ENCODE measurements at places on chromosomes 5 and 9.
A peak's percentile ranks its signal among the peaks of the same experiment; 100 is the strongest.

GRCh38 chr5:53133020-53133419 lies 23.5 kb upstream of the MOCS2 start:
- DNase-seq = no peak

DNA sequence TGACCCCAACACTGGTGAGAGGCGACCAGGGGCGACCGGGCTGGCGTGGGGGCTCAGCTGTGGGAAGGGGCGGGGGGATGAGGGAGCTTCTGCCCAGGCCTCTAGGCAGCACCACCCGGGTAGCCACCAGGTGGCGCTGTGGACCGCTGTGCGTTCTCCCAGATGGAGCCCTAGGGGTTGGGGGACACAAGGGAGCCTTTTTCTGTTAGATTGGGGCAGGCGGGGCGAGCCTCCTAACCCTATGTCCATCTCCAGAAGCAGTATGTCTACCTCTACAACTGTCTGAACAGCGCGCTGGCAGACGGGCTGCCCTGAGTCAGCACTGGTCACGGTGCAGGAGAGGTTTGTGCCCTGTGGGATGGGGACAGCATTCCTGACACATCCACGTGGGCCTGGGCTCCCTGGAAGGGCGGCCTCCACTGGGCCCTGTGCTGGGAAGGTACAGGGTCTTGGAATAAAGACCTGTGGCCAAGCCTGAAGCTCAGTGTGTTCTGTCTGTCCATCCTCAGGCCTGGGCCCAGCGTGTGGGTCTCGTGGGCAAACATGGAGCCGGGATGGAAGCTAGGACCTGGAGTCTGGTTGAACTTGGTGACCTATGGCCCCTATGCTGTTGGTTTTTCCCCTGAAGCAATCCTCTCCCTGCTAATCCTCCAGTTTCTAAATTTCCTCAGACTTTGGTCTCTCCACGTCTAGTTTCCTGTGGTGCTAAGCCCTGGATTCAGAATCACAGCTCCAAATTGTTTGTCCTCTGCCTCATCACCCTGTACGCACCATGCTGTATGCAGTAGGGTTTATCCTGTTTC lies 23.1 kb upstream of the SPTLC1 start:
- DNase-seq = peak; percentile 84

DNA sequence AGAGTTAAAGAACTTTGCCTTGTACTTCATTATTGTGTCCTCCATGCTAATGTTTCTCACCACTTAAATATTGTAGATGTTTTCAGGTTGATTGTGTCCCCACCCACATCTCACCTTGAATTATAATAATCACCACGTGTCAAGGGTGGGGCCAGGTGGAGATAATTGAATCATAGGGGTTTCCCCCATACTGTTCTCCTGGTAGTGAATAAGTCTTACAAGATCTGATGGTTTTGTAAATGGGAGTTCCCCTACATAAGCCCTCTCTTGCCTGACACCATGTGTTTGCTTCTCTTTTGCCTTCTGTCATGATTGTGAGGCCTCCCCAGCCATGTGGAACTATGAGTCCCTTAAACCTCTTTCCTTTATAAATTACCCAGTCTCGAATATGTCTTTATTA lies 248.3 kb downstream of the FBXL7 start:
- no peak for DNase-seq

- peak; percentile 42 for DNase-seq
These were observed 174.7 kb downstream of the NR3C1 start for GRCh38 chr5:143228597-143229293.

DNA sequence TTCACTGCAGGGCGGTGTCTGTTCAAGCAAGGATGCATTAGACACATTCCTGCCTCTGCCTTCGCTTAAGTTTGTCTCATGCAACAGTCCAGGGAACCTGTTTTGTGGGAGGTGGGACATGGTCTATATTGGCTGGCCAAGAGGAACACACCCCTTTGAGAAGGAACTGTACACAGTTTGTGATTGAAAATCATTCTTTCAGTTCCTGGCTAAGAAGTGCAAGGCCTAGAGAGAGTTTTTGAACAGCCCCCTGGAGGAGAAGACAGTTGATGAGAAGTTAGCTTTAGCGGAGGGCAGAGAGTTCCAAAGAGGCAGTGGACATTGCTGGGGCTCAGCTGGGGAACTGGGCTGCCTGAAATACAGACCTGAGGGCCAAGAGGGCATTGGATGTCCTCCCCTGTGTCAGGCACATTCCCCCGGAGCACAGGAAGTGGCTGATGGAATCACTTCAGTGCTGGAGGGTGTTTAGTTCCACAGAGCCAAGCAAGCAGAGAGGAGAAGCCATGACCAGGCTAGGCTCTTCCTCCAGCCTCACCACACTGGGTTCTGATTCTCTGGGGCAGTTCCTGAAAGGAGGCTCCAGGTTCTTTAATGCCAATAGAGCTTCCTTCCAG lies 66.6 kb downstream of the RGS3 start:
- no peak for DNase-seq

DNA sequence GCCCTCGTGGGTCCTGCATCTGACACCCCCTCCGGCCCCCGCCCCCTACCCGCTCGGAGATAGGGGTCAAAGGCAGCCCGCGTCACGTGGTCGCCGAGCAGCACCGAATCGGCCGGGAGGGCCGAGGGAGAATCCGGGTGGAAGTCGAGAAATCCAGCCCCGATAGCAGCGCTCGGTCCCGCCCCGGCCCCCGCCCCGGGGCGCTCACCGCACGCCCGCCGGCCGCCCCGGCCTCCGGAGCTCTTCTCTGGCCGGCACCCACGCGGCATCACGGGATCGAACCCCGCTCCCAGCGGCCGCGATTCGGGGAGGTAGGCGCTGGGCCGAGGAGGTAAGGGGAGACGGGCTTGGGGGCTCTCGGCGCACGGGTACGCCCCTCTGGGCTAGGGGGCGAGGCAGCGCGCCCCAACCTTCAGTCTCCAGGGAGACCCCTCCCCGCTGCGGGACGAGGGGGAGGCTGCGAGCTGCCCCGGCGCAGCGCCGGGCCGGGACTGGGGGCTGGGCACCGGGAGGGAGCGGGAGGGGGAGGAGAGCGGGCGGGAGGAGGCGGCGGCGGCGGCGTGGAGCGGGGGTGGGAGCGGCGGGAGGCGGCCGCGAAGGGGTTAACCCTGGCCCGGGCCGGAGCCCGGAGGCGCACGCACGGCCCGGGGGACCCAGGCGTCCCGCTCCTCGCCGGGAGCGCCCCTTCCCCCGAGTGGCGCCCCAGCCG lies 22.1 kb upstream of the NDST1 start:
- peak; percentile 49 for DNase-seq

- DNase-seq = no peak
These were observed 38.2 kb upstream of the LPAR1 start for GRCh38 chr9:111076519-111076918.

GRCh38 chr5:11182441-11183080 lies 421.5 kb upstream of the DAP start:
- no peak for DNase-seq

GRCh38 chr5:150540615-150541396 lies 32.9 kb downstream of the NDST1 start:
- DNase-seq = no peak

GRCh38 chr5:16580382-16580781 lies 36.4 kb downstream of the RETREG1 start:
- DNase-seq = no peak

DNA sequence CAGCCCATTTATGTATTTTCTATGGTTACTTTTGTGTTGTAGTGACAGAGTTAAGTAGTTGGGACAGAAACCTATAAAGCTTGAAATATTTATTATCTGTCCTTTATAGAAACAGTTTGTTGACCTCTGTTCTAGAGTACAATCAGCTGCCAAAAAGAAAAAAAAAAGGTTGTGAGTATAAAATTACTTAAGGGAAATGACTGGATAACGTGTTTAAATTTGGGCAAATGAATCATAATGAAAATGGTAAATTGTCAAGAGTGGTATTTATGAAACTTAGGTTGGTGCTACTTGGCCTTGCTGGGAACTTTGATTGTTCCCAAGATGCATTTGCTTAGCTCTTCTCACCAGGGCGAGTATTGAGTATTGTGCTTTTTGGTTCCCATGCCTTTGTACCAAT lies 70.2 kb upstream of the IL6ST start:
- DNase-seq = no peak

- DNase-seq = no peak
These were observed 180.8 kb downstream of the LURAP1L start for GRCh38 chr9:12955510-12956163.

DNA sequence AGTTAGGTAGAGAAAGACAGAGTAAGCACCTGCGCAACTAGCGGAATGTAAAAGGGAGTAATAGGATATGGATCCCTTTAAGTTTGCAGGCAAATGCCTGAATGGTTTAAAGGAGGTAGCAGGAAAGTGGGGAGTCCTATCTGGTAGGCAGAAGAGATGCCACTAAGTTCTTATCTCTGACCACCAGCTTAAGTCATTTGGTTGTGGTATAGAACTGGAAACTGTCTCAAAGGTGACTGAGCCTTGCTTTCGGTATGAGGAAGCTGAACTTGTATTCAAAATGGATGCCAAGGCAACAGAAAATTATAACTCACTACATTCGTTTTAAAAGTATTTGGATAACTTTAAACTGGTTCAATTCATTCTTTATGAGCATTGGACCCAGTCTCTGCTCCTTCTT lies 475.6 kb downstream of the DMRTA1 start:
- DNase-seq = no peak

DNA sequence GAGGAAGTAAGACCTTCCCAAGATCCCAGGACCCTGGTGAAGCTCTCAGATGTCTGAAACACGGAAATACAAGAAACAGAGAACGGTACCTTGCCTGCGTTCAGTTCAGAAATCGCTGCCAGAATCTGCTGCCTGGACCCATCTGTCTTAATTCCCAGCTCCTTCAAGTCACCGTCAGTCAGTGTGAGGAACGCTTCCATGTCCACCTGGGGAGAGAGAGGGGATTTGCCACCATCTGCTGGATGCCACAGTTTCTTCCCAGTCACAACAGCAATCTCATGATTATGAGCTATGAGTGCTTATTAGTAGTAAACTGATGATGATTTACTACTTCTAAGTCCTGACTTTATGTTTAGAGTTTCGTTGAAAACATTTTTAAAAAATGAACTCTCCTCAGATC lies 36.7 kb upstream of the GABBR2 start:
- DNase-seq = no peak

DNA sequence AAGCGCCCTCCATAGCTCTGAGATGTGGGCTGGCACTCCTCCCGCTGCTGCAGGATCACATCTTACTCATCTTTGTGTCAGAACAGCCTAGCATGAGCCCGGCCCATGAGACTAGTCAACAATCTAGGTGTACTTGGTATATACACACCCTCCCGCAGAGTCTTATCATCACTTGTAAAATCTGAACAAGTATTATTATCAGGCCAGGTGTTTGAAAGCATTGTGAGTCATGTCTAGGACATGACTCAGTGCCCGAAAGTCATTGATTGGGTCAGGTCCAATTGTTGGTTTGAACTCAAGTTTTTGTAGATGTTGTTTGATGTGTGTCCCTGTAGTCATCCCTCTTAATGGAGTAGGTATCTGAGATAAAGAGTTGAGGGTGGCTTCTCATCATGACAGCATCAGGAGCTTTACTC lies 108.7 kb downstream of the CFAP90 start:
- DNase-seq = no peak

DNA sequence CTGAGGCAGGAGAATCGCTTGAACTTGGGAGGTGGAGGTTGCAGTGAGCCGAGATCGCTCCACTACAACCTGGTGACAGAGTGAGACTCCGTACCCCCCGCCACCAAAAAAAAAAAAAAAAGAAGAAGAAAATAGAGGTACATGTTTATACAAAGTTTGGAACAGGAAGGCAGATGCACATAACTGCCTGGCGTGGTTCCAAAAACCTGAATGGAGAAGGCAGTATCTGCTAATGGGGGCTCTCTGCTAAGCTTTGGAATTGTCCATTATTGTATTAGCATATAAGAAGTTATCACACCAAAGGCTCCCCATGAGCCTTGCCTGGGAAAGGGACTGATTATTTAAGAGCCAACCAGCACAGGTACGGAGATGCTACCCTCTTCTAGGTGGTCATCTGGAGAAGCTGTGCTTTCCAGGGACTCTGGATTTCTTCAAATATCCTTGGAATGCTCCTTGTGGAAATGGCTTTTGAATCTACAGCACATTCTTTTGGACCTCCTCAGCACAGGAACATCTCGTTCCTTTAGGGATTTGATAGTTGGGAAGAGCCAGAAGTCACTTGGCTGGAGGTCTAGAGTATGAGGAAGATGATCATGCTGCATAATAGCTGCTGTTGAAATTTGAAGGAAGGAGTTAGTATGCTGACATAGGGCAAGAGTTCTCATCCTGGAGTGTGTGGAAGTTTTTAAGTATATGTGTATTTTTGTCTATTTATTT lies 42.5 kb upstream of the ABCA1 start:
- no peak for DNase-seq

- no peak for DNase-seq
These were observed 229.5 kb downstream of the ARL15 start for GRCh38 chr5:54080831-54081230.

DNA sequence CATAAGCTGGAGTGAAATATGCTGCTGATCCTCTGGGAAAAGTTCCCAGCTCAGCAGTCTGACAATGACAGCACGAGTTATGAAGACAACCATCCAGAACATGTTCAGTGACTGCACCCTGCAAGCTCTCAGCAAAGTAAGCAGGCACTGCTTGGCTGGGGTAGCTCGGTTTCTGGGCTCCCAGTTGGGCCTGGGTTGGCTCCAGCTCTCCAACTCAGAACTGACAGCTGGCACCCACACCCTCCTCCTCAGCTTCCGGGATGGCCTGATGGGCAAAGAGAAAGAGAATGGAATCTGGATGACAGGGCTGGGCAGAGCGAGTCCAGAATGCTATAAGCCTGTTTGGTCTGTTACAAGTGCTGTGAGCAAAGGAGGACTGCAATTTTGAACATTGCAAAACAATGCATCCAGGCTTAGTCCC lies 185.0 kb downstream of the CSNK1G3 start:
- DNase-seq = no peak
